ENCODE measurements at places on chromosomes 16 and 17.
A peak's percentile ranks its signal among the peaks of the same experiment; 100 is the strongest.

- DNase-seq = no peak
These were observed 5.5 kb upstream of the FAM20A start for GRCh38 chr17:68606451-68607307.

DNA sequence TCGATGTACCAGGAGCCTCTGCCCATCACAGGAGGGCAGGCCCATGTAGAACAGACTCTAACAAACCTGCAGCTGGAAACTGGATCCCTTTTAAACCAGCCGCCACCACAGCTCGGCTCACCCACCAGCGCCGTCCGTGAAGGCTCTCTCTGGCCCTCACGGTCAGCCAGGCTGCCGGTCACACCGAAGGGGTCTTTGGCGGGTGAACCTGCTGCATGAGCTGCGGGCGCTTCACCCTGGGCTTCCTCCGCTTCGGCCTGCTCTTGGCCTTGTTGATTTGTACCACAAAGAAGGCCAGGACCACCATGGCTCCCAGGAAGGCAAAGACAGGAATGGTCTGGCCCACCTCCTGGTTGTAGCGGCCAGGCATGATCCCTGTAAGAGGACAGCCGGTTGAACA is 11.7 kb upstream of the SLC38A8 start:
- no peak for DNase-seq

GRCh38 chr17:4469552-4469951 is 29.1 kb upstream of the SPNS2 start:
- DNase-seq = no peak

DNA sequence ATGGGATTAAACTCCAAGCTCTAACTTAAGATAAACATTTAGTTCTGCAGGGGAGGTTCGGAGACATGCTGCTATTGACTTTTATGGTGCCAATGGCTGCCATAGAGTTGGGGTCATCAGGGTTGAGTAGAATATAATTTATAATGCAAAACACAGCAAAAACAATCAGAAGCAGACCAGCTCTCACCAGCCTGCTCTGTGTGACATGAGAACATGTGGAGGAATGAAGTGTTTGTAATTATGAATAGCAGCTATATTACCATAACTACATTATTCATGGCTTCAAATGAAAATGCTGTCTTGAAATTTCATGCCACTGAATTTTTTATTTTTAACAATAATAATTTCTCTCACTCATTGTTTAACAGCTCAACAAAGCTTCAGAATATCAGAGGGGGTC is 645.6 kb upstream of the CDH8 start:
- DNase-seq = no peak

DNA sequence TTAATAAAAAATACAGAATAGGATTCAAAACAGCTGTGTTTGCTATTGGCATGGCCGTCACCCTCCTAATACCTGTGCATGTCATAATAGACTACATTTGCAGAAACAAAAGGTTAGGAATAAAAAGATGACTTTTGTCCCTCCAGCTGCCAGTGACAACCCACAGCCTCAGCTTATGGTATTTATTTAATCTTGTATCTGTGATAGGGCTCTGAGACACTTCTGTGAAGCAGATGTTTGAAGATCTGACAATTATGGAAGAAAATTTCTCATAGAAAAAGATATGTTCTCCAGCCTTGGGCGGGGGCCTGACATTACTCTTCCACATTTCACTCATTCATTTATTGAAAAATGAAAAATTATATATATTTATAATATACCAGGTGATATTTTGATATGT is 62.2 kb downstream of the PITPNC1 start:
- DNase-seq = no peak

DNA sequence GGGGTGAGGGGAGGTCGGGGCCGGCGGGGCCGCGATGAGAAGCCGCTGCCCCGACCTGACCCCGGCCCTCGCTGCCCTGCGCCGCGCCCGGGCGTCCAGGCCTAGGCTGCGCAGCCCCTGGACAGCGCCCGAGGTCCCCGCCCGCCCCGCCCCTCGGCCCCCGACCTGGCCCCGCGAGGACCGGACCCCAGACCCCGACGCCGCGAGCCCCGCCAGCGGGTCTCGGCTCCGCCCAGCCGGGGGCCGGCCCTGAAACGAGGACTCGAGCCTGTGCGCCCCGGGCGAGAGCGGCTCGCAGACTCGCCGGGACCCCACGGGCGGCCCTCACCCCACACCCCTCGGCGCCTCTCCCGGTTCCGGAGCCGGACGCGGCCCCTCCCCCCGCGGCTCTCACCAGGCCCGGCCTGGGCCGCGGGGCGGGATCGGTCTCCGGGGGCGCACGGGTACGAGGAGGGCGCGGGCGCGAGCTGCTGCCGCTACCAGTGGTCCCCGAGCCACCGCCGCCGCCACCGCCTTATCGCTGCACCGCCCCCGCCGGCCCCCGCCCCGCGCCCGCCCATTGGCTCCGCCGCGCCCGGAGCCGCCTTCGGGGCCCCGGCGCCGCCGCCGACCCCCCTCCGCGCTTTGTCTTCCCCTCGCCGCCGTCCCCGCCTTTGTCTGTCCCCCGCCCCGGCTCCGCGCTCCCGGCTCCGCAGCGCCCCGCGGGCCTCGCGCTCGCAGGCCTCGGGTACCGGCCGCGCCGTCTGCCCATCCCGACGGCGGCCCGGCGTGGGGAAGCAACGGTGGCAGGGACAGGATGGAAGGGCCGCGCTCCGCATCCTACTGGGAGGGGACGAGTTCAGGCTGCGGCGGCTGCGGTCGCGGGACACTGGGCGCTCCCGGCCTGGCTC is at the start of gene LIMD2:
Gene LIMD2 (minus strand): TSS at position 488 of the 890 bp plus-strand sequence. CDS start 827 bp downstream, outside the sequence.
- DNase-seq = peak; percentile 76

DNA sequence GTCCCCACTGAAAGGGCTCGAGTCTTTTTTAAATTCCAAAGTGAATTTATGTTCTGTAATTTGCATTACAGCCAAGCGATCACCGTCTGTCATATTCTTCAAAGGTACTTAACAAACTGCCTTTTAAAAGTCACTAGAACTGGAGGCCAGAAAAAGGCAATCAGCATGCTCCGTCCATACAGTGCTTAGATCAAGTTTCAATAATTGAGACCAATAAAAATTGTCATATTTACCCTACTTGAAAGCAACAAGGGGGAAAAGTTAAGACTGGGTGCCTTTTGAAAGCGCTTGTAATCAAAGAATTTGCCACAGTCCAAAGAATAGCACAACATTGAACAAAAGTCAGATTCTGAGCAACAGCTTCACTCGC is 9.0 kb upstream of the ZFHX3 start:
- no peak for DNase-seq

DNA sequence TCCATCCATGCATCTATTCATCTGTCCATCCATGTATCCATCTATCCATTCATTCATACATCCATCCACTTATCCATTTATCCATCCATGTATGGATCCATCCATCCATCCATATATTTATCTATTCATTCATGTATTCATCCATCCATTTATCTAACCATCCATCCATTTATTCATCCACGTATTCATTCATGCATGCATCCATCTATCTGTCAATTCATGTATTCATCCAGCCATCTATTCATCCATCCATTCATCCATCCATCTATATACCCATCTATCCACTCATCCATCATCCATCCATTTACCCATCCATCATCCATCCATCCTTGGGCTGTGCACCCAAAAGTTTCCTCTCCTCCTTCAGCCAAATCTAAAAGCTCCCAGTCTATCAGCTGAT is 43.4 kb downstream of the GDE1 start:
- DNase-seq = no peak

DNA sequence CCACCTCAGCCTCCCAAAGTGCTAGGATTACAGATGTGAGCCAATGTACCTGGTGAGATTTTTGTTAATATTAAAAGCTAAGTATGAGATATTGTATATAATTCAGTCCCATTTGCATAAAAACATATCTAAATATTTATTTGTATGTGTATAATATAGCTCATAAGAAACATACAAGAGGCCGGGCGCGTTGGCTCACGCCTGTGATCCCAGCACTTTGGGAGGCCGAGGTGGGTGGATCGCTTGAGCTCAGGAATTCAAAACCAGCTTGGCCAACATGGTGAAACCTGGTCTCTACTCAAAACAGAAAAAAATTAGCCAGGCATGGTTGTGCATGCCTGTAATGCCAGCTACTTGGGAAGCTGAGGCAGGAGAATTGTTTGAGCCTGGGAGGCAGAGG is 16.8 kb upstream of the BCO1 start:
- no peak for DNase-seq

GRCh38 chr17:41962111-41962510 is 4.5 kb upstream of the CNP start:
- DNase-seq = no peak

GRCh38 chr16:57941016-57941664 is 29.8 kb downstream of the CNGB1 start:
- DNase-seq = no peak

DNA sequence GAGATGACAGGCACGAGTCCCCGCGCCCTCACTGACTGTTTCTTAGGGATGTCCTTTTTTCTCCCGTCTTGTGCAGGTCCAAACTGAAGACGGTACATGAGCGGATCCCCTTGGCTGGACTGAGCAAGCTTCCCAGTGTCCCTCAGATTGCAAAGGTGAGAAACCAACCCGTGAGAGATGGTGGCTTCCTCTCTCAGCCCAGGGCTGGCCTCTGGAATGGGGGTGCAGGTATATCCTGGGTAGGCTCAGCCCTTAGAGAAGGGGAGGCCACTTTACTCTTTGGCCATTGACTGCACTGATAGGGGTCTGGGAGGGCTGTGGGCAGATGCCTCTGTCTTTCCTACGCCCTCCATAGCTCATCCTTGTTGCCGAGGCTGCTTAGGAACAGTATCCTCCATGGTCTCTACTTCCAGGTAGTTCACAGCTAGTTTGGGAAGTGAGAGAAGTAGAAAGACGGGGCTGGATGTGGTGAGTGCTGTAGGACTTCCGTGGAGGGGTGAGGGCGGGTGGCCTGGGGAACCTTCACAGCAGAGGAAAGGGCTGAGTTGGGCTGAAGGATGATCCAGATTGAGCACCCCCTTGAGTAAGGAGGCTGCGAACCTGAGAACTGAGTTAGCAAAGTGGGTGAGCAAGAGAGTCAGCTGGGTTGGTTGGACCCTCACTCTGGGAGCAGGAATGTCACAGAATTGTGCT is 83.0 kb downstream of the OR1D5 start:
- DNase-seq = no peak

Measured in T-helper 2 cell (primary cell).